Stimulated activated CD8-positive, alpha-beta memory T cell treated with anti-CD3 and anti-CD28 coated beads, Interleukin-15, amount 100 ng/mL, for 48 hours (primary cell): ENCODE measurements at places on chromosomes 6 and 20.
A peak's percentile ranks its signal among the peaks of the same experiment; 100 is the strongest.

DNA sequence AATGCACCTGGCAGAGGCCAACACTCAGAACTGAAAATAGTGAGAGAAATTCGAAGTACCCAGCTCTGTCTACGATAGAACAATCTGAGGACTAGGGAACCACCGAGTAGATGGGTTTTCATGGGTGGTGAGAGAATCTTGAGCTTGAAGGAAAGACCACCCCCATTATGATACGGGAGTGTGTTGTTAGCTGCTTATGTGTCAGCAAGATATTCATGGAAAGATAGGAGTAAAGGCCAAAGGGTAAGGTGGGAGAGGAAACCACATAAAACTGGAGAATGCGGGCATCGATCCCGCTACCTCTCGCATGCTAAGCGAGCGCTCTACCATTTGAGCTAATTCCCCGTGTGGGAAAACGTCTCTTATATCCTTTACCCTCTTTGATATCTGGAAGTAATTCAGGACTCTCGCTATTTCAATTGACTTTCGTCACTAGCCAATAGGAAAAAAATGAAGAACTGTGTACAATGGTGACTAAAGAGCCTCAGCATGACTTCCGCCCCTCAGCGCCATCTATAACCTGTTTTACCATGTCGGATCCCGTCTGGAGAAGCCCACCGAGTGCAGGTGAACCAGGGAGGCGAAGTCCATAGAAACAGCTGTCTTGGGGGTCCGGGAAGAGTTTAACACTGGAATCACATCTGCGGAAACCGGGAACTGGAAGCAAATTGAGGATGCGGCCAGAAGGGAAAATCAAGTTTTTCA, 25.0 kb upstream of the ABT1 start:
- no peak for DNase-seq

- DNase-seq, result no peak
Observed at GRCh38 chr20:41818369-41818768, 200.2 kb upstream of the CHD6 start.

DNA sequence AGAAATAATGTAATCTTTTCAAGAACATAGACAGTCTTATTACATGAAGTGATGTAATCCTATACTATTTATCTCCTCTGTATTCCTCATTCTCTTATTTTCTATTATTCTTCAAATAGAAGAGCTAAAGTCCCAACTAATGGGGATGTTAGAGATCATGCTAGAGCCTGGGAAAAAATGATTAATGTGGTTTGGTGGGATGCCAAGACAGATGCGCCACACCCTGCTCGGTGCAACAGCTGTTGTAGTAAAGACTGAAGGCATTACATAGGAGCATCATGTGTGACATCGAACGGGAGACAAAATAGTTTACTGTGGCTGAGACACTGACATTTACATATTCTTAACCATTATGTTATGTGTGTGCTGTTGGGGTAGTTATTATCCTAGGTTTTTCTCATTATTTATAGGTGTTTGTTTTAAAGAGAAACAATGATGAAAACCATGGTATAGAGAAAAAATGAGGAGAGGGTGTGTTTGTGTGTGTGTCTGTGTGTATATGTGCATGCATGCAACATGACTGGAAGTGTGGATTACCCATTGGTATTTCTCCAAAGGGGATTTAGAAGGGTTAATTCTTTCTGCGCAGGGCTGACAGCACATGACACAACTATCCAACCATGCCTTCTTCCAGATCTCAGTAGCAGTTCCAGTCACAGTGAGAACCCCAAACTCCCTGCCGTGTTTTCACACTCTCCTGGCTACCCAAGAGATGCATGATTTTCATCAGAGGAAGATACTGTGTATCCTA, 155.3 kb downstream of the EYA4 start:
- no peak for DNase-seq

DNA sequence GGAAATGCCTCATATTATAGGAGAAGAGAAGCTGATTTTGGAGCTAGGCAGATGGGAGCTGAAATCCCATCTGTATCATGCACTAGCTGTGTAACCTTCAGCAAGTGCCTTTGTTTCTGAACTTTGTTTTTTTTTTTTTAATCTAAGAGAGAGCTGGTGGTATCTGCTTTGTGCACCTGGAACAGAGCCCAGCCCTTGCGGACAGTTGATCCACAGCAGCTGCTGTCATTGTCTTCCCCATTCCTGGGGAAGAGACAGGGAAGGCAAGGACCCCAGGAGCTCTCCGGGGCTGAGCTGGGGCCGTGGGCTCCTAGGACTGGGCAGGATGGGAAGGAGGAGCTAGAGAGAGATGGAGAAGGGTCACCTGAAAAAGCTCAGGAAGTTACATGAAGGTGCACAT, 92.1 kb downstream of the SYNJ2 start:
- DNase-seq, result no peak

GRCh38 chr6:6716998-6717763, 128.7 kb downstream of the LY86 start:
- no peak for DNase-seq

DNA sequence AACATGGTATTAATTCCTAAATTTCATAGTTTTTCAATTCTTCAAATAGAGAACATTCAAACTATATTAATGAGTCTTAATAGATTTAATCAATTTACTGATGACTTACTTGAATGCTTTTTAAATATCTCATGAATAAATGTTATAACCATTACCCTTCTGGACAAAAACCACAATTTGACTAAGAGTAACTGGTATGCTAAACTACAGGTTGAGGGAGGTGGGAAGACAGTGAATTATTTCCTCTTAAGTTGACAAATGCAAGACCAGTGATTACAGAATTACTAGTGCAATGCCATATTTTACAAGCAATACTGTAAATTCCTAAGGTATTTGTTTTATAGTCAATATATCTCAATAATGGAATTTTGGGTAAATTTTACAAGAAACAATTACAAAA, 65.1 kb downstream of the REV3L start:
- DNase-seq, result no peak

- peak; percentile 66 for DNase-seq
Observed at GRCh38 chr6:111087106-111087835, at the start of gene SLC16A10. Gene SLC16A10 (plus strand): TSS chr6:111087503. CDS start chr6:111087753, 250 bp downstream.

- DNase-seq, result no peak
Observed at GRCh38 chr6:46104209-46104608, 25.6 kb upstream of the ENPP4 start.

DNA sequence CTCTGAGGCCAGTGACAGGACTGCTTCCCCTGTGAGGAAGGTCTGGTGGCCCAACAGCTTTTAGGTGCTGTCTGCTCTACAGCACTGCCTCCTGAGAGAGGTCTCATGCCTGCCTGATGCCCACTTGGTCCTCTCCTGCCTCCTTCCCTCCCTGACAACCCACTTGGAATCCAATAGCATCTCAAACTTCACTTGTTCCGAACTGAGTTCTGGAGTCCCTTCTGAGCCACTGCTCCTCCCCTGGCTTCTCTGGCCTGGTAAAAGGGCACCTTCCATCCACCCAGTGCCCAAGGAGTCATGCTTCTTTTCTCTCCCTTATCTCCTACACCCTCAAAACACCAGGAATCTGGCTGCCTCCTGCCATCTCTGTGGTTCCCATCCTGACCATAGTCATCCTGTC, 1.9 kb downstream of the MAVS start:
- DNase-seq, result no peak

DNA sequence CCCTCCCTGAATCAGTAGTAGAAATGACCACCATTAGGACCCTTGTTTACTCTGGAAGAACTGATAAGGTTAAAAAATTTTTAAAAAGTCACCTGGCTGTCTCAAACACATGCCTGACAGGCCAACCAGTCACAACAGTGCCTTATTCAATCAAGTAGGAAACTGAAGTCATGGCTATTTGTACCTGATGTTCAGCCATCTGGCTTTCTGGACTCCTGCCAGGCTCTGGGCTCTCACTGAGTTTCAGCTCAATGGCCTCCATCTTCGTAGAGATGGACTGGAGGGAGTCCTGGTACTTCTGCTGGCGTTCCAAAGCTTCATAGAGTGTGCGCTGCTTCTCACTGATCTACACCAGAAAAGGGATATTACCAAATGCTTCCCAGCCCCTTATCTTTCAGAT, 343.8 kb downstream of the SYNE1 start:
- DNase-seq, result no peak

GRCh38 chr6:97151601-97152000, 131.4 kb downstream of the MMS22L start:
- DNase-seq, result no peak

DNA sequence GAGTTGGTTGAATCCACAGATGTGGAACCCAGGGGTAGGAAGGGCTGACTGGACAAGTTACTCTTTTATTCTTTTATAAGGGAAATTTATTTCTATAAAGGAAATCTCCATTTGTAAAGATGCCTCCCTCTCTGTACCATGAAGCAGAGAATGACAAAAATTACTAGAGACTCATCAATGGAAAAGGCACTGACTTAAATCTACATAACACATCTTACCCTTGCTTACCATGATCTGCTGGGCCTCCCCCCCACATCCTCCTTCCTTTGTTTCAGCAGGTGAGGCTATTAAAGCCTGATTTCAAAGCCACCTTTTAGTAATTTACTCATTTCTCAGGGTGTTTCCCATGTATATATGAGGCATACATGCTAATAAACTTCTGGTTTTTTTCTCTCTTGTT, 130.2 kb upstream of the HDDC2 start:
- DNase-seq, result no peak

GRCh38 chr6:165487347-165487746, 175.7 kb downstream of the PDE10A start:
- no peak for DNase-seq

DNA sequence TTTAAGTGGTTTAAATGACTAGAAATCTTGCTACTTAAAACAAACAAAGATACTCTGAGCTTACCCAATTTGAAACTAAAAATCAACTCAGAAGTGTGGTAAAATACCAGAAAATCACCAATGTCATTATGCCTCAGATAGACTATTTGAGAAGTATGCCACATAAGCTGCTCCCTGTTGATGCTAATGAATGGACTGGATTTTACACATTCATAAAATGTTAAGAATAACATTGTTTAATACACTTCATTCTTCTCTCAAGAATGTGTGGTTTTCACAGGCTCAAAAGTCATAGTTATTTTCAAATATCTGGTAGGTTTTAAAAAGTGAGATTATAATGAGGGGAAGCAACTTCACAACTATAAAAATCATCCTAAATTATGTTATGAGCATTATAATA, 170.6 kb downstream of the TASP1 start:
- DNase-seq, result no peak

DNA sequence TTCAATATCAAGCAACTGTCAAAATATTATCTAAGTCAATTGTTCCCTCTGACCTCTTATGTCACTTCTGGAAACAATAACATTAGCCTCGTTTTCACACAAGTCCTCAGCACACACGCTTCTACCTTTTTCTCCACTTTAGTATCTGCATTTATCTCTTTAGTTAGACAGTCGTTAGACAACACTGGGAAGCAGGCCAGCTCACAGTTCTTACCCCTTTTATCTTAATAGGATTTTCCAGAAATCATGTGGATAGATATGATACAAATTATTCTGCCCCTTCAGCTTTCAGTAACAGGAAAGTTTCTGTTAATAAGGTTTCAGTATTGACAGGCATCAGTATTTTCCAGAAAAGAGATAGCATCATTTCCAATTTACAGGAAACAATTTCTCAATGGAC, 25.9 kb upstream of the HAO1 start:
- no peak for DNase-seq

DNA sequence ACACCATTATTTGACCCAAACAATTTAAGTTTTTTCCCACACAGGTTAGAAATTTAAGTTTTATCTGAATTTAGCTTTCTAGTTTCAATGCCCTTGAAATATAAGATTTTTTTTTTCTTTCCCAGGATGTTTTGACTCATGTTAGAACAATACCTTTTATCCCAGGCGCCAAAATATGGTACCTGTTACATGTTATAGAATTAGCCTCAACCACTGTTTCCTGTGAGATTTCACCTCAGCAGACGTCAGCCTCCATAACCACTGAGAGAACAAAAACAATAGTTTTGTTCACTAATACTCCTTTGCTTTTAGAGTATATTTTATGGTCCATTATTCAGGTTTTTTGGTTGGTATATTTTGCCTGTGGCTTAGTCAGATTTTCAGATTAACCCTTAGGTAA, 302.9 kb downstream of the CDKAL1 start:
- no peak for DNase-seq

DNA sequence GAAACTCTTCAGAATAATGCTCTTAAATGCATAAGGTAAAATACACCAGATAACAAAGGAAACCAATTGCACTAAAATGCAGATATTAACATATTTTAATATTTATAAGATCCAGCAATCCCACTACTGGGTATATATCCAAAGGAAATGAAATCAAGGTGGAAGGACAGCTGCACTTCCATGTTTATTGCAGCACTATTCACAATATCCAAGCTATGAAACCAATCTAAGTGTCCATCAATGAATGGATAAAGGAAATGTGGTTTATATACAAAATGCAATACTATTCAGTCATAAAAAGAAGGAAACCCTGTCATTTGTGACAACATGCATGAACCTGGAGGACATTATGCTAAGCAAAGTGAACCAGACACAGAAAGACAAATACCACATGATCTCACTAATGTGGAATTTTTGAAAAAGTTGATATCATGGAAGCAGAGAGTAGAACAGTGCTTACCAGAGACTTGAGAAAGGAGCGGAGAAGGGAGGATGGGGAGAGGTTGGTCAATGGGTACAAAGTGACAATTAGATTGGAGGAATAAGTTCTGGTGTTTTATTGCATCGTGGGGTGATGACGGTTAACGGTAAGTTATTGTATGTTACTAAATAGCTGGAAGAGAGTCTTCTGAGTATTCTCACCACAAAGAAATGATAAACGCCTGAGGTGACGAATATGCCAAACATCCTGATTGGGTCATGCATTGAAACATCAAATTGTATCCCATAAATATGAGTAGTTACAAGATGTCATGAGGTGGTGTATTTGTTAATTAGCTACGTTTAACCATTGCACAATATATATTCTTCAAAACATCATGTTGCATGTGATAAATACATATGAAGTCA, 37.9 kb upstream of the RNF24 start:
- no peak for DNase-seq

DNA sequence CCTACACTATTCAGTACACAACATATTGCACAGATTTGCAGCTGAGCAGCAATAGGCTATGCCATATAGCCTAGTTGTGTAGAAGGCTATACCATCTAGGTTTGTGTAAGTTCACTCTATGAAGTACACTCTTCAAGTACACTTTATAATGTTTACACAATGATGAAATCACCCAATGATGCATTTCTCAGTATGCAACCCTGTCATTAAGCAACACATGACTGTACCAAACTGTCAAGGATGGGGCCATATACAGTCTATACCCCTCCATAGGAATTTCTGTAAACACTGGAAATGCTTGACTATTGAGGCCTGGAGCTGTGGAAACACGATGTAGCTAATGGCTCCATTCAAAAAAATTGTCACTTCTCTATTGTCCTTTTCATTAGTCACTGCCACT, 535.4 kb downstream of the EPM2A start:
- no peak for DNase-seq

GRCh38 chr6:117549611-117550010, 52.7 kb downstream of the GOPC start:
- DNase-seq, result no peak

GRCh38 chr6:1797801-1798200, 188.1 kb downstream of the FOXC1 start:
- DNase-seq, result no peak

- no peak for DNase-seq
Observed at GRCh38 chr6:20540683-20541082, 6.4 kb downstream of the CDKAL1 start.

- no peak for DNase-seq
Observed at GRCh38 chr6:75285283-75285639, 669 bp upstream of the TMEM30A start.
